Activated T-cell treated with anti-CD3 and anti-CD28 coated beads, Interleukin-2, amount 50 U/mL, for 4 hours (primary cell): ENCODE measurements at places on chromosomes 1 and 21. TPM values are rescaled to one million over a fixed set of nuclear protein-coding genes. Genes with fewer than 3 reads are reported as not detected.

The MTARC2 gene
- not detected for total RNA-seq

The CEP170 gene
- total RNA-seq, result 54.9 TPM

DNA sequence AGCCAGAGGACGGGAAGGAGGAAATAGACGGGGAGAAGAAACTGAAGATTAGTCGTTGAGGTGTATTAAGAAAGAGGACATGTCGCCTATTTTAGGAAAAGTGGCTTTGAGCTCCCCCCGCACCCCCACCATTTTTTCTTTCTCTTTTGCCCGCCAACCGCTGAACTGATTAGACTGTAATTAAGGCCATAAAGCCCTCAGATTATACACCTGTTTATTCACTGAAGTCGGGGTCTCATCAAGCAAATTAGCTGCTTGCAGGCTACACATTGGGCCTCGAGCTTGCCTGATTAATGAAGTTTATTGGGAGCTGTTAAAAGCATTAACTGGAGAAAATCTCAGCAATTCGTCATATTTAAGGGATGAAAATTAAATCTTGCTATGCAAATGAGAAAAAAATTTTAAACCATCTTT is 119.4 kb upstream of the RRP15 start:
- no peak for DNase-seq

The LAMC1 gene
- total RNA-seq, result 0.61 TPM

- no peak for DNase-seq
Observed at GRCh38 chr1:230633469-230633868, 8.8 kb upstream of the COG2 start.

DNA sequence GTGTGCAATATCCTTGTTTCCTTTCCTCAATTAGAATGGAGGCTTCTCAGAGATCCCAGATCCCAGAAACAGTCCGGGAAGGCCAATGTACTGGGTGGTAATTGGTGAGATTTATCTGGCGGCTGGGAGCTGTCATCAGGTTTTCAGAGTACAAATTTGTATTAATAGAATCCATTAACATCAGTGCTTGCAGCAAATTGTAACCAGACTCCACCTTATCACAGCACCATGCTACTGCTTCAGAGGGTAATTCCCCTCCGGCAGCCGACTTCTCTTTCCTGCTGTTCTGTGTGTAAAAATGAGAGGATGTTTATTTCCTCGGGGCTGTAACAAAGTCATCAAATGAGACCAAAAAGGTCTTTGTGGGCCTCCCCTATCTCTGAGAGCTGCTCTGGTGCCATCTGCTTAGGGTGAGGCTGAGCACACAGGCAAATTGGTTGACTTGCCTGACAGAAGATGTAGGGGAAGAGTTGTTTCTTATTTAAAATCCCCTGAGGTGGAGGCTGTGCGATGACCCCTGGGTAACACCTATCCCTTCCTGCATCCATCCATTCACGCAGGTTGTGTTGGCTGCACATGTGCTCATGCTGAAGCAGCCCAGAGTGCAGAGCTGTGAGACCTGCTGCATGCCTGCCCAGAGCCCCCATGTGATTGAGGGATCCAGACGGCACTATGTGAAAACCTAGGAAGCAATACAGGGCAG is 19.2 kb downstream of the NFASC start:
- DNase-seq, result no peak

DNA sequence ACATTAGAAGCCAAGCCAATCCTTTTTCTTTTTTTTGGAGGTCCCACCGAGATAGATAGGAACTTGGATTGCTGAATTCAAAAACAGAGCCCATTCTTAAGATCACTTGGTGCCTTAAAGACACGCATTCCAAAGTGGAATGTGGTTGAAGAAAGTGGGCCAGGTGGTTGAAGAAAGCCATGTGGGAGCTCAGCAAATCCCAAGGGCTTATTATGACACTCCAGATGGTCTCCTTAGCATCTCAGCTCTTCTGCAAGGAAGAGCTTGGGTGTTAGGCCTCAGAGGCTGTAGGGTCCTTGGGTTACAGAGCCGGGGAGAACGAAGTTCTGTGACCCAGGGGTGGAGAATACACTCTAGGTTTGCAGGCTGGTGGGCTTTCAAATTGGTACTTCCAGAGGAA is 13.5 kb downstream of the TOR3A start:
- DNase-seq, result no peak
